ENCODE measurements at places on chromosomes 5 and 9. TPM values are rescaled to one million over a fixed set of nuclear protein-coding genes. Genes with fewer than 3 reads are reported as not detected.

MYO10 gene
- total RNA-seq, result 4.9 TPM

DNA sequence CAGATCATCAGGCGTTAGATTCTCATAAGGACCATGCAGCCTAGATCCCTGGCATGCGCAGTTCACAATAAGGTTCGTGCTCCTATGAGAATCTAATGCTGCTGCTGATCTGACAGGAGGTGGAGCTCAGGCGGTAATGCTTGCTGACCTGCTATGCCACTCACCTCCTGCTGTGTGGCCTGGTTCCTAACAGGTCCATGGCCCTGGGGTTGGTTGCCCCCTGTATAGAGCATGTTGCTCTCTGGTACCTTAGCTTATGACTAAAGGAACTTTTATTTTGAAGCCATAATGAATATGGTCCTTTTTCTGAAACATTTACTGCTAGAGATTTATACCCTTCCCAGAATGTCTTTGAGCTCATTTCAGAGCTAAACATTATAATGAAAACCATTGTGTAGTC is 3.1 kb downstream of the MAN2A1 start:
- no peak for DNase-seq

GRCh38 chr9:106414042-106414441 is 448.9 kb upstream of the ZNF462 start:
- no peak for DNase-seq

GRCh38 chr5:55521881-55522280 is 12.9 kb downstream of the PLPP1 start:
- DNase-seq, result no peak

- DNase-seq, result no peak
Measured at GRCh38 chr5:22351178-22351577, 502.0 kb downstream of the CDH12 start.

- no peak for DNase-seq
Measured at GRCh38 chr9:98572054-98572627, 136.6 kb downstream of the GABBR2 start.

DNA sequence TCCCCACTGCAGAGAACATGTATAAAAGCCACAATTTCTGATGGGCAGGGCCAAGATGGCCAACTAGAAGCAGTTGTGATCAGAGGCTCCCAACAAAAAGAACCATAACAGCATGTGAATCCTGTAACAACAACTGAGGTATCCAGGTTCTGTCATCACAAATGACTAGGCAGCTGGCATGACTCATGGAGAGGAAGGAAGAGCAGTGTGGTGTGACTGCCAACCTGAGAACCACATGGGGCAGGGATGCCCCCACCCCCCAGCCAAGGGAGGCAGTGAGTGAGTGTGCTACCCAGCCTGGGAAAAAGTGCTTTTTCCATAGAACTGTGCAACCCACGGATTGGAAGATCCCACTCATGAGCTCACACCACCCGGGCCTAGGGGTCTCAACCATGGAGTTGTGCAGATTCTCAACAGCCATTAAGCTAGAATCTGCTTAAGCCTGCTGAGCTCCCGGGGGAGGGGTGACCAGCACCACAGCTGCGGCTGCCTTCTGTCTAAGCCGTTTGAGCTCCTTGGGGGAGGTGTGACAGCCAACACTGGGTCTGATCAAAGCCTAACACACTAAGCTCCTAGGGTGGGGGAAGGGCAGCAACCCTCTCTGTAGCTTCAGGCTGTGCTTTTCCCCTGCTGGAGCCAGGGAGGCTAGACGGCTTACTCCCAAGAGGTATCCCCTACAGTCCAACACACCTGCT is 80.1 kb upstream of the DMAC1 start:
- no peak for DNase-seq

GRCh38 chr9:12923468-12924009 is 148.7 kb downstream of the LURAP1L start:
- DNase-seq, result no peak

GRCh38 chr5:39661026-39661779 is 236.4 kb upstream of the DAB2 start:
- no peak for DNase-seq

Data from left ventricle myocardium superior (tissue), 1 donor.